NCI-H748 treated with DMSO at 0.1 percent for 48 hours (cell line): ENCODE measurements at places on chromosomes 16 and 17.

GRCh38 chr17:19448341-19449268 is 37.6 kb downstream of the RNF112 start:
- no peak for DNase-seq

GRCh38 chr17:72063262-72063661 is 57.6 kb upstream of the SOX9 start:
- DNase-seq, result no peak

DNA sequence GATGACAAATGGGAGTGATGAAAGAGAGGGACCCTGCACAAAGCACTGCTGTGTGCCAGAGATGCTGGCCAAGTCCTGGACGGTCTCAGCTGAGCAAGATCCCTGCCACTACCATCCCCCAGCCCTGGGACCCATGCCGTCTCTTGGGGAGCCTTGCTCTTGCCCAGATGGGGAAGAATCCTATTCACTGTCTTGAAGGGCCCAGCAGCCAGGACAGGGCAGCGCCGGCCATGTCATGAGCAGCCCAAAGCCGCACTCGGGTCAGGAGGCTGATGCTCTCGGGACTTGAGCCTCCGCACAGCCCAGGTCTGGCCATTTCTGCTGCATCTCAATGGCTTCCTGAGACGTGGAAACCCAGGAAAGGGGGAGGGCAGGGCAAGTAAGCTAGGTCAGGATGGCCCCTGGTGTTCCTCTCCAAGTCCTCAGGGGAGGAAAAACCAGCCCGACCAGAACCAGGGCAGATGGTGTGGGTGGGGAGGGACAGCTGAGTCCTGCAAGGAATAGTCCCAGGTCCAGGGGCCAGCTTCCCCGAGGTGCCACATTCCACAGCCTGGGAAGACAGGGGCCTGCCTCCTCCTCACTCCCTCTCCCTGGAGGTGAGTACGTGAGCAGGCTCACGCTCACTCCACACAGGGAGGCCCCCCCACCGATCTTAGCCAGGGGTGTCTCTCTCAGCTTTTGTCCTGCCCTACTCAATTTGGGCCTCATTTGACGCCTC is 7.8 kb upstream of the KRT19 start:
- no peak for DNase-seq

- DNase-seq, result no peak
Observed at GRCh38 chr17:79482727-79483521, 127.9 kb downstream of the RBFOX3 start.

GRCh38 chr16:4957420-4957719 is 760 bp upstream of the SEC14L5 start:
- DNase-seq, result no peak

GRCh38 chr17:39151943-39152818 is 744 bp upstream of the PLXDC1 start:
- peak; percentile 62 for DNase-seq

DNA sequence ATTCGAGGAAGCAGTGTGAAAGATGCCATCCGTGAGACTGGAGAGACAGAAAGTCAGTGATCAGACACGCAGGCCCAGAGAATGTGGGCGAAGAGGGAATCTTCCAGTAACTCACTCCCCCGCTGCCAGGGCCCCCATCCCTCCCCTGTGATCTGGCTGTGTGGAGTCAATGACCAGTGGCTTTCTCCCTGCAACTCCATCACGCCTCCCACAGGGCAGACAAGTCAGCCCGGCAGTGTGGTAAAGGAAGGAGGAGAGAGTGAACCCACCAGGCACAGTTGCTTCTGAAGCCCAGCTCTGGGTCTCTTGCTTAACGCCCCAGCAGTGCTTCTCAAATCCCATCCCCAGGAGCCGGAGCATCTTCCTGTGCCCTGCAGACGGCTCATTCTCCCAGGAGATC is 142.1 kb downstream of the ZNF423 start:
- DNase-seq, result no peak

DNA sequence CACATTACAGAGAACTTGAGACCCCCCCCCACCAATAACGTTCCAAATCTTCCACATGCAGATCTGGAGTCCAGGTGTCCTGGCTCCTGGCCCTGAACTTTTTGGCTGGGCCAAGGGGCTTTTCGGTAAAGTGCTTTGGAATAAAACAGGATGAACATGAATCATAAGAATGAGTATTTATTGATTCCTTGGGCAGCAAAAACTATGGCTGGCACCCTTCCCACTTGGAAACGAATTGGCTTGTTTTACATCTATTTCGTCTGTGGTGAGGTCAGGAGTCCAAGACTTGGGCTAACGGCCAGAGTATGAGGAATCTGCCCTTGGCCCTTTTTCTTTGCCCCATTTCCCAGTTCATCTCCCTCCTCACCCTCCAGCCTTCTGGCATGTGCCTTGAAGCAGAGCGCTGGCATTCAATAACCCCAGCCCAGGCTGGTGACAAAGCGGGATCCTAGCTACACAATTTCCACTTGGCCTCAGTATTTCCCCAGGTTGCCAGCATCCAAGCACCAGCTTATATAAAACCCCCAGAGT is 4.1 kb upstream of the UBTF start:
- no peak for DNase-seq
